ENCODE measurements at places on chromosomes 12 and 14.

DNA sequence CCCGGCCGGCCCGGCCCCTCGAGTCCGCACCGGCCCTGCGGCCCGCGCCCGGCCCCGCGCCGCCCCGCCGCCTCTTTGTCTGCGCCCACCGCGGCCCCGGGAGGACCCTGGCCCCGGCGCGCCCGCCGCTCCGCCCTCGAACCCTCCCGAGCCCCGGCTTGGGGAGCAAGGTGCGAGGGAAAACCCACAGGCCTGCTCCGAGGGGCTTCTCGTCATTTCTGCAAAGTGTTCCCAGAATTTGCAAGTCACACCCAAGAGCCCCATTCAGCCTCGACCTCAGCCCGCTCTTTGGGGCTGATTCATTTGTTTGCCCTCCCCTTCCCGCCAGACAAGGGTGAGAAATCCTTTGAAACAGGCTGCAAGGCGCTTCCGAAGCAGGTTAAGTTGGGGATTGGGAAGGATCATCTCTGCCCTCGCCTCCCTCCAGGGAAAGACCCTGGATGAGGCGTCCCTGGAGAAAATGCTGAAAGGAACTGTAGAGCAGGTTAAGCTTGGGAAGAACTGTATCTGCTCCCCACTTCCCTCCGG, 325 bp upstream of the CLIP1 start:
- ATAC-seq: peak; percentile 16

DNA sequence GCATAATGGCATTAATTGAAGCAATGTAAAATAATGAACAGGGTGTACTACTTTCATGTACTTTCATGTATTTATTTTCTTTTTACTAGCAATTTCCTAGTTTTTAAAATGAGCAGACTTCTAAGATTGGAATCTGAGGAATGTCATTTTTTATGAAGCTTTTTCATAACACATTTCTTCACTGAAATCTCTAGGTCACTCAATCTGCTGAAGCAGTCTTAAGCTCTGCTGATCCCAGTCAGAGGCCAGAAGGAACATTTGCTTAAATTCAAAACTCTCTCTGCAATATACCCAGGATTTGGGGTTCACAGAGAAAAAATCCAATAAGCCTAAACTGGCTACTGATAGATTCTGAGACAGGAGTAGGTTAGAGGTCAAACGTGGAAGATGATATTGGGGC, 73.6 kb upstream of the CNTN1 start:
- no peak for ATAC-seq

DNA sequence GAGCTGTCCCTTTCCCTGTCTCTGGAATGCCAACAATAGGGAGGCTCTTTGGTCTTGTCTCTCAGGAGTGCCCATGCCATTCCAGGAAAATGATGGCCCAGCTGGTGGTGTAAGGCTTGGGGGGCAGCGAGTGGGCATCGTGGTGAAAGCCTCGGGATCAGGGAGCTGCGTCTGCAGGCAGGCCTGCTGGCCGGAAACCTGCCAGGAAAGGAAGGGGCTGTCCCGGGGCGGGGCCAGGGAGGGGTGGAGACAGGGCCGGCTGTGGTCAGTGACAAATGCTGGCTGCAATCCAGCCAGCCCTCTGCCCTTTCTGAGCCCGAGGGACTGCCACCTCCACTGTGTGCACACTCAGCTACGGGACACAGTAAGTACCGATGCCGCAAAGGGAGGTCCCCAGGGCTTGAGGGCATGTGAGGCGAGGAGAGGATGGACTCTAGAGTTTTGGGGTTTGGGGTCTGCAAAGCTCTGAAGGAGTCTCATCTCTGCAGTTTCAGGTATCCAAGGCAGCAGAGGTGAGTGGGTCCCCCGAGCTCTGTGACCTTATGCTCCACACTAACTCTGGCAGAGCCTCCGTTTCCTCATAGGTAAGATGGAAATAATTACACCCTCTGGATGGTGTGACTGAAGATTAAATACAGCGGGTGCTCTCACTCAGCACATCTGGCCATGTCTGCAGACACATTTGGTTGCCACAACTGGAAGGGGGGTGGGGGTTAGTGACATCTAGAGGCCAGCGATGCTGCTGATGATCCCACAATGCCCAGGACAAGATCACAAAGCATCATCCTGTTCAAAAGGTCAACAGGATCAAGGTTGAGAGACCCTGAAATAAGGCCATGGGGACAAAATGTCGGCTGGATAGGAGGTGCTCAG, at the start of gene SERPINA5:
SERPINA5 (plus strand) TSS at position 300 of the 873 bp plus-strand sequence. CDS start 5,937 bp downstream, outside the sequence.
- peak; percentile 33 for ATAC-seq

DNA sequence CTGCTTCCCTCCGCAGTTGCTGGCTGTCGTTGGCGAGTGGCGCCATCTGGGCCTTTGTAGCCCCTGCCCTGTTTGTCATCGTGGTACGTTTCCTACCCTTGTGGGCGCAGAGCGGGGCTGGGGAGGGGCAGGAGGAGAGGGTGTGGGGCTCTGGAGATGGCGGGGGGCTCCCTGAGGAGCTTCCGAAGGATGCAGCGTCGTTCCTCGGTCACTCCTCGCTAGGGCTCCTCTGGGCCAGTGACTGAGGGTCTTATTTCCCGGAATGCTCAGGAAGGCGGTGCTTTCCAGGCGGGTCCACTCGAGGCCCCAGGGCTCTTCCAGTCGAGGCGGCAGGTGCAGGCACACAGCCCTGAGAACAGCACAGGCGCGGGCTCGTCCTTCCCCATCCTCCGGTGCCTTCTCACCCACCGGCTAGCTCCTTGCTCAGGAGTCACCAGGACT, 167.1 kb downstream of the ADGRD1 start:
- no peak for ATAC-seq

GRCh38 chr14:21894003-21894897, 220.6 kb upstream of the OR4E1 start:
- no peak for ATAC-seq

DNA sequence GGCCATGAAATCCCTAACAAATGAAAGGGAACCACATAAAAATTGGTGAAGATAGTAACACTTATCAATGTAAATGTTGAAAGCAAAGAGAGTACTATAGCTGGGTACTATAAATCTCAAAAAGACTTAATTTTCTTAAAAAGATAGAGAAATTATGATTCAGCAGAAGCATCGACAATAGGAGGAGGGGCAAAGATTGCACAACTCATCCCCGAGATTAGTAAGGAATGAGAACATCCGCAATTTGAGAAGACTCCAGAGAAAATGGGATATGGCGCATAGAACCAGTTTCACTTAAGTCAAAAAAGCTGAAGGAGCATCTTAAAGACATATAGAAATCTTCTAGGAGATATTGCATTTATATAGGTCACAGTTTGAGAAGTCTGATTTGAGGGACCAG, 220.2 kb upstream of the SLC16A7 start:
- ATAC-seq: no peak

- ATAC-seq: no peak
These were observed 59.0 kb upstream of the RERGL start for GRCh38 chr12:18148961-18149360.

DNA sequence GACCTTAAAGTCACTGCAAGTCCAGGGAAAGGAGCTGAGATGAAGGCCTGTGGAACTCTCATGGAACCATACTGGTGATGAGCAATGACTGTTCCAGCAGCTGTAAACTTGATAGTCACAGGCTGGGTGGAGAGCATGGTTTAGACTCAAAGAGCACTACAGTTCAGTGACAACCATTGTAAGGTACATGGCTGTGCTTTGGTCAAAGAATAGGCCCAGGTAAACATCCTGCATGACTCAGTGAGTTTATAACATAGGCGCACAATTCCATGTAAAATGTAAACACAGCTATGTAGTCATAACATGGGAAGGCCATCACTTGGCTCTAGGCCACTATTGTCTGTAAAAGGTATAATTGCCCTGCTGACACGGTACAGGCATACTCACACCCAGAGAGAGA, 119.3 kb upstream of the FSCB start:
- ATAC-seq: no peak

DNA sequence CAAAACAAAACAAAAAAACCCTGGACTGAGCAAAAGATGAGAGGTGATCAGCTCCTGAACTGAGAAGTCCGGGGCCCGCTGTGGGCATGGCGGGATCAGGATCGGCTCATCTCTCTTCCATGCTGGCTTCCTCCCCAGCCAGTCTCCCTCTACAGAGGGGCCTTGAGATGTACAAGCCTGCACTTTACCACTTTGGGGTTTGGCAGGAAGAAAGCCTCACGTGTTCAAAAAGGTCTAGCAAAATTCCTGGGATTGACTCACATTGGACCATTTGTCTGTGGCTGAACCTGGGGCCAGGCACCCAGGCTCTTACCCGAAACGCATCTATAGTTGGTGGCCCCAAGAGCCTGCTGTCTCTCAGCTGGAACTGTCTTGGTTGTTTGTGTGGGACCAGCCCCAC, 89.0 kb downstream of the SLC24A4 start:
- no peak for ATAC-seq

GRCh38 chr12:103840876-103841689, at the start of gene NT5DC3:
TSS of gene NT5DC3 (minus strand) at chr12:103841234. CDS start at chr12:103841156, 78 bp downstream.
- peak; percentile 89 for ATAC-seq

- no peak for ATAC-seq
These were observed 4.0 kb downstream of the KTN1 start for GRCh38 chr14:55583942-55584468.

Measured in SK-N-SH treated with all-trans-retinoic acid at 6 μM for 48 hours (cell line).